ENCODE measurements at places on chromosomes 7 and 10.

DNA sequence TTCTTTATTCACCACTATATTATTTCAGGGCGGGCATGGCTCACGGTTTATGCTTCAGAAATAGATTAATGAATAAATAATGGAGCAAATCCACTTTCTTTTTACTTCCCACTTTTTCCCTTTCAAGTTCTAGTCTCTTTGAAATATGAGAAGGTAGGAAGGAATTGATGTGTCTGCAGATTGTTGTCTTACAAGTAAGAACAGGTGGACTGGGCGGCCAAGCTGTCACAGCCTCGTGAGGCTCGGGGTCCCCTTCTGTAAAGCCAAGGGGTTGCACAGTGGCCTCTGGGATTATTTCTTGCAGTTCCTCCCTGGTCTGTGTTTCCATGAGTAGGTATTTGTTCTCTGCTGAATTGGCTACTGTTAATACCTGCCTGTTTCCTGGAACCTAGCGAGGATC, 11.2 kb downstream of the VWA2 start:
- DNase-seq: no peak

GRCh38 chr10:70493660-70494234, 15.2 kb downstream of the PALD1 start:
- DNase-seq: no peak

DNA sequence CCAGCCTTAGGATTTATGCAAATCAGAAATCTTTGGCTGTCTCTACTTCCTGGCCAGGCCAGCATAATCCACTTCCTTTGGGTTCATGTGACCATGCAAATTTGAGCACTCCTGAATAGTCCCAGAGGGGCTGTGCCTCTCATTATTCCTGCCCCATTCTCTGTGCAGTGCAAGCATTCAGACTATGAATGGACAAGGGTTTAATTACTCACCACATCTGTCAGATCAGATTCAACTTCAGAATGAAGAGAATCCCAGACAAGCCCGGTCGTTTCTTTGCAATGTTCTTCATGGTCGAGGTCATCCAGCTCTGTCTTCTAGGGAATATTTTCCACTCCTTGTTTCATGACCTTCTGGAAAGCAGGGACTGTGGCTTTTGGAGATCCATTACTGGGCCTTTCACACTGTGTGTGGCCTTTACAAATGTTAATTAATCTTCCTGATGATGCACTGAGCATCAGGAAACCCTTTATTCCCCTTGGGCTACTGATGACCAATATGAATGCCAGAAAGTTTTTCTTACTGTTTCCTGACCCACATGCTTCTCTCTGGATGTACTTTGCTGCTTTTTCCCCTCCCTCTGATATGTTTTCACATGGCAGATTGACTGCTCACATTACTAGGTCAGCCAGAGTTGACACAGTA, 217.6 kb upstream of the TCF7L2 start:
- DNase-seq: no peak

DNA sequence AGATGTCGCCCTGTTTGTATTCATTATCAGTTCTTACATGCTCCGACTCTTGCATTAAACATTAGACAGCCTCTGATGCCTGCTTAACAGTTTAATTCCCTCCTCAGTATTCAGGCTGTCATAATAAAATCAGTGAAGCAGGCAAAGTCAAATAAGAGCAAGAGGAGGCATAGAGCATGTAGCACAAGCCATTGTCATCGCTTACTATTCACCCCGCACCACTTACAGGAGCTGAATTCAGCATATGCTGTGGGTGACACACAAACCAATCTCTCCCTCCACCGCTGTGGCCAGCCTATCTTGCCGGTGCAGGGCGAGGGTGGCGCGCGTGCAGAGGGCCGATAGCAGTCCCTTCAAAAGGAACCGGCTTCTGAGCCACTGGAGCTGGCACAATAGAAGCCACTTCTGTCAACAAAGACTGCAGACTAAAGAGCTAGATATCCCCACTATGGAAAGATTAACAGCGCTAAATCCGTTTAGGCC, 433.2 kb upstream of the MGMT start:
- DNase-seq: no peak

GRCh38 chr7:109735881-109736280, 1166.2 kb downstream of the DNAJB9 start:
- no peak for DNase-seq

DNA sequence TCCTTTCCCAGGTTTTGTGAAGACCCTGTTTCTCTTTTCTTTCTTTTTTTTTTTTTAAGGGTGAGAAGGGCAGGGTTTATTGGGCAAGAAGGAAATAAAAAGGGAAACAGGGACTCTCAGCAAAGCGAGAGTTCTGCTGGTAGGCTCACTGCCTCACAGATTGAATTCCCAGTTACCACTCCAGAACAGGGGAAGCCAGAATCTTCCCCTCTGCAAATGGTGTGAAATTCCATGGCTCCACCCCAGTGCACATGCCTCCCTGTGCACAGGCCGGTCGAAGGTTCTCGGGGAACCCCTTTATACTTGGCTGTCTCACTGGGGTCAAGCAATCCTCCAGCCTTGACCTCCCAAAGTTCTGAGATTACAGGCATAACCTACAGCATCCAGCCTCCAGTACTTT, 10.5 kb upstream of the GUSB start:
- no peak for DNase-seq

- DNase-seq: no peak
Observed at GRCh38 chr10:119420950-119421875, 121.3 kb downstream of the RGS10 start.

- no peak for DNase-seq
Observed at GRCh38 chr7:118949031-118949430, 724.5 kb downstream of the ANKRD7 start.

- no peak for DNase-seq
Observed at GRCh38 chr10:23408330-23408976, 30.4 kb upstream of the OTUD1 start.

- DNase-seq: no peak
Observed at GRCh38 chr7:50926049-50926448, 143.4 kb upstream of the GRB10 start.

DNA sequence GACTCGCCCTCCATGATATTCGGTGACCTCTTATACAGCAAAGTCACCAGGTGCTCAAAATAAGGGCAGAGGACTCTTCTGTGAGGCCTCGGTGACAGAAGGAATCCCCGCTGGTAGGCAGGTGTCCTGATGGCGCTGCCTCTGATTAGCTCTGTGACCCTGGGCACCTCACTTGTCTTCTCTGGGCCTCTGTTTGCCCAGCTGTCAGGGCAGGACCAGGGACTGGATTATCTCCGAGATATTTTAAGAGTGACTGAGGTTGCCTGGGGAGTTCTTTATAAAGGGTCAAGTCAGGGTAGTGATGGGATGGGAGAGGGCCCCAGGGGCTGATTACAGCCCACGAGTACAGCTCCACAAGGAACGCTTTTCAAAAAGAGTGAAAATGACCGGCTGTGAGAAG, 70.9 kb upstream of the SAMD8 start:
- DNase-seq: no peak

DNA sequence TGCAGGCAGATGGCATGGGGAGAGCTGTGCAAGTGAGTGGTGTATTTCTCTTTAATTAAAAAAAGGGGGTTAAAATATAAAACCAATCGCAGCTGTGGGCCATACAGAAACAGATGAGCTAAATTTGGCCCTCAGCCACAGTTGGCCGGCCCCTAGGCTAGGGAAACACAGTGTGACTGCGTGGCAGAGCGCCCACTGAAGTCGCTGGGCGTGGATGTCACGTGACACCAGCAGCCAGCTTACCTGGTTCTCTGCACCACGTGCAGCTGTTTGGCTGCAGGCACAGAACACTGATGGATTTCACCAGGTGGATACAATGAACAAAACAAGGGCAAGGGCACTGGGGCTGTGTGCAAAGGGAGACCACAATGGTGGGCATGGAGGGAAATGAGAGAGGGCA, 119.3 kb upstream of the ZNF746 start:
- no peak for DNase-seq

DNA sequence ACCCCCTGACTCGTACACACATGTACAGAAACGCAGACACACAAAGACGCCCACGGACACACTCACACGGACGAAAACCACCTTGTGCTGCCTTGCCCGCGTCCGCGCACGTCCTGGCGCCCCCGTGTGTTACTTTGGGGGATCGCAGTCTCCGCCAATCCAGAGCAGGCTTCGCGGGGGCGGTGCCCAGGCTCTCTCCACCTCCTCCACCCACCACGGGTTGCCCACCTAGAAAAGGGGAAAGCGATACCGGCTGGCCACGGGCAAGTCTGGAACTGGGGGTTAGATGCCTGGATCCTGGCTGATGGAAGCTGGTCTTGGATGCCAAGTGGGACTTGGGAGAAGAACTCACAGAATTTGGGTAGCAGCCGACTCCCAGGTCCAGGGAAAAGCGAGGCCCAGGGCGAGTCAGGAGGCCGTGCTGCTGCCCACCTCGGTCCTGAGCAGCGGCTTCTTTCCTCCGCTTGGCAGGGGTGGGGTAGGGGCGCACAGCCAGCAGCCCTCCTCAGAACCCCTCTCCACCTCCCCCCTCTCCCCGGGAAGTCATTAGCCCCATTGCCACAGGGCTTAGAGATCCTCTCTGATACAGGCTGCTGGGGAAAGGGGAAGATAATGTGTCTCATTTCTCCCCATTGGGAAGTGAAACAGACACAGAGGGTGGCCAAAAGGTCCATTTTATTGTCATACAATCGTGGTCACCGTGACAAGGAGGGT, 4.6 kb upstream of the VGF start:
- peak; percentile 57 for DNase-seq

GRCh38 chr7:139886206-139886605, 57.1 kb downstream of the TBXAS1 start:
- DNase-seq: no peak

DNA sequence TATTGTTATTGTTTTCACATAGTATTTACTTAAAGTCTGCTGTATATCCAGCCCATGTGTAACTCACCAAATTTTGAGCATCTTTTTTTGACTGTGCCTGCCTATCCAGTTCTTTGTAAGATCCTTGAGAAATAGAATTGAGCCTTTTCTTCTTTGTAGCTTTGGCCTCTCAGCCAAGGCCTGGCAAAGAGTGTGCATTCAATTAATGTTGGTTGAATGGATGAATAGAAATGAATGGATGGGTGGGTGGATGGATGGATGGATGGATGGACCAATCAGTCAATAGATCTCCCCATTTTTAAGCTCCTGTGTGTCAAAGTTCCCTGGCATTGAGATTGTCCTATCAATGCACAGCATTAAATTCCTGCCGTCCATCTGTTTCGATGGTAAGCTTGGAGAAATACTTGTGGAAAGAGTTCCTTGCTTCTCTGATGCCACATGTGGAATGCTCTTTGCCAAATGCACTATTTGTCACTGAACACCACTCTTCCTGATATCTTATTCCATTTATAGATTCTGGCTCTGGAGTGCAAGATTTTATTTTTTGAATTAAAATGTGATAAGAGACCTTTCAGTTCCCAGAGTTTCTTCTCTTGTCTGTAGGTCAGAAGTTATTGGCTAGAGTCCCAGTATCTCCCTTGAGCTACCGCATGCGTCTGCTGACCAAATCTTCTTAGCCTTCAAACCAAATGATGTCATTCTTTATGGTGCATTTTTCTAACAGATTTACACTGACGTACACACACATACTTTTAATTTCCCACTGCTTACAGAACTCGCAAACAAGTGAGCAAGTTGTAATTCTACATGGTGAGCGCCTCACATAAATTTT, 20.7 kb upstream of the ADRB1 start:
- DNase-seq: no peak

DNA sequence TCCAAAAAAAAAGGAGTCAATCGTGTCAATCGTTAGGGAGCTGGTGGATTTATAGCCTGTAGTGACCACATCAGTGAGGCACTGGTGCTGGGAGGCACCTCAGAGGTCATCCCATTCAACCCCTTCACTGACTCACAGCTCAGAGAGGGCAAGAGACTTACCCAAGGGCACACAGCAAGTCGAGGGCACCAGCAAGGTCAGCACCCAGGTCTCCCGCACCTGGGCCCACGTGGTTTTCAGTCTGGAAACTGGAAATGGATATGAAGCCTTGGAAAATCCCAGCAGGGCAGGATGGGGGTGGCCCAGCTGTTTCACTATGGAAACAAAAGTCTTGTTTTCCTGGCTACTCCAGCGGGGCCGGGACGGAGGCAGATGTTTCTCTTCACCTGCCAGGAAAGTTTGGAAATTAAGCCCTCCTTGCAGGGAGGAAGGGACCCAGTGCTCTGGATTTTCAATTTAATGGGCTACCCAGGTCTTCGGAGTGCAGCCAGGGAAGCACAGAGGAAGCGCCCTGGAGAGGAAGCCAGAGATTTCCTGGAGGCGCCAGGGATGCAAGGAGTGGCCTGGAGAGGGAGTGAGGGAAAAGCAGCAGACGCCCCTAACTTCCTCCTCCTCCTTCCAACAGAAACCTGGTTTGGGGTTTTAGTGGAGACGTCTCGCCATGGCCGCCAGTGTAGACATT, 157.2 kb upstream of the TNRC18 start:
- no peak for DNase-seq

GRCh38 chr7:106588422-106589197, 72.3 kb downstream of the CCDC71L start:
- DNase-seq: no peak

DNA sequence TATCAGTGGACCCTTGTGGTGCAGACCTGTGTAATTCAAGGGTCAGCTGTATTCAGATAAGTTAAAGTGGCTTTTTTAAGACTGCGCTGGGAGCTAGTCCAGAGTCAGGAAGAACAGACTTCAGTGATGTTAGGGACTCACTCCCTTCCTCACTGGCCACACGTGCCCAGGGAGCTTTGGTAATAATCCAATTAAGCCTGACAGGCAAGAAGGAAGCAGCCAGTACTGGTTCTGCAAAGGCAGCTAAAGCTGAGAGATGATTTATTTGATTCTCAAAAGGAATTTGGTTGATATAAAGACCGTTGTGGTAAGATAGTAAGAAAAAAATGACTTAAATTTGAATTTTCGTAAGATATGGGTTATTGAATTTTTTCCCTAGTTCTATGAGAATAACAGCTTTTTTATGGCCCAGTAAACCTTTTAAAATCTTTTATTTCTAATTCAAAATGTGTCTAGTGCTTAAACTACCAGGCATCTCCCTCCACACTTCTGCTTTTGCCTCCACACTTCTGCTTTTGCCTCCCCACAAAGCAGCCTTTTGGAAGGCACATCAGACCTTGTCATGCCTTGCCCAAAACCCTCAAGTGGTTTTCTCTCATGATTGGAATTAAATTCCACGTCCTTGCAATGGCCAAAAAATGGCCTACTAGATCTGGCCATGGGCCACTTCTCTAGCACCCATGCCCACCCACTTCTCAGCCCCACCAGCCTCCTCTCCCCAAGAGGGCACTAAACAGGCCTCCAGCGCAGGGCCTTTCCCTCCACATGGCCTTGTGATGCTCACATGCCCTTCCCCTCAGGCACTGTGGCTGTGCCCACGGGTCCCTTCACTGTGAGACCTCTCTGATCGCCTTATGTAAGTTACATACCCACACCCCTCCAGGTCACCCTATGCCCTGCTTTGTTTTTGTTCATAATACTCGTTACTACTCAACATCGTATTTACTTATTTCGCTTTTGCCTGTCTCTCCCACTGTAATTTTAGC, 92.5 kb downstream of the POU6F2 start:
- DNase-seq: no peak

Measured in T-helper 22 cell (primary cell).